ENCODE measurements at places on chromosomes 6 and 20.

DNA sequence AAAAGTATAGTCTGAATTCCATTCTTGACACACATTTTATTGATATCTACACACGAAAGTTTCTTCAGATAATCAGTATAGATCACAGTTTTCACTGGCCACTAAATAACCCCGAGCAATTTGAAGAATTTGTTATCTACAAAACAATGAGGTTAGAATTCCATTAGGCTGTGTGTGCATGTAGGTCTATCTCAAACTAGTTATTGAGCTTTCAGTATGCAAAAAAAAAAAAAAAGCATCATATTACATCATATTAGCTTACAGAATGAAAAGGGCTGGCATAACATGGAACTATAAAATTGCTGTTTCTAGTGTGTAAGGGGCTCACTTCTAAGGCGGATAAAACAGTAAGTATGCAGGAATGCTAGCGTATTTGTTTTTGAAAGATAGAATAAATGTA, 59.5 kb upstream of the ADGRG6 start:
- no peak for DNase-seq

DNA sequence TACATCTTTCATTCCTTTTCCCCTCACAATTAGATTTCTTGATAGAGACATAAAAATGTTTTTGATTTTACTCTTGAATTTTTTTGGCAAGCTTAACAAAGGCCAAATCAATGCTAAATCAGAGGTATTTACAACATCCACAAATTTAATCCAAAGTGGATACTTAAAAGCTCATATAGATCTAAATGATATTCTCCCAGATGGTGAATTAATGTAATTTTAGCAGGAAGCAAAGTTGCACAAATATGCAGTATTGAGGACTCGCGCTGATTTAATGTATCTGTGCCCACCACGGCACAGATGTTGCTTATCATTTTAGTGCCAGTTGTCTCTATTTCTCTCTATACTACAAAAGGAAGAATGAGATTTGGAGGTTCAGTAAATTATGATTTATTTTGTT, 167.4 kb downstream of the COL19A1 start:
- no peak for DNase-seq

GRCh38 chr6:42694586-42694985, 27.8 kb downstream of the PRPH2 start:
- DNase-seq: no peak

GRCh38 chr20:44942264-44942973, 17.8 kb downstream of the TOMM34 start:
- no peak for DNase-seq

Data from posterior vena cava (tissue), 2 donors.